ENCODE measurements at places on chromosomes 13 and 19. TPM values are rescaled to one million over a fixed set of nuclear protein-coding genes. Genes with fewer than 3 reads are reported as not detected.

The TMPRSS9 gene
- total RNA-seq = not detected

The RFPL4AL1 gene
- total RNA-seq = not detected

The IZUMO2 gene
- total RNA-seq = not detected

The CLDN10 gene
- total RNA-seq = not detected

The CYP2F1 gene
- not detected for total RNA-seq

The SLC6A16 gene
- total RNA-seq = 0.09 TPM

The IQCN gene
- total RNA-seq = 0.63 TPM

The ESD gene
- 93.3 TPM for total RNA-seq

The ZSCAN22 gene
- 2.9 TPM for total RNA-seq

The KCNN4 gene
- total RNA-seq = 3.3 TPM

The FGF21 gene
- total RNA-seq = not detected

The HCN2 gene
- 1.5 TPM for total RNA-seq

The ING1 gene
- total RNA-seq = 19.3 TPM

The MEIS3 gene
- 21.4 TPM for total RNA-seq

The CRLF1 gene
- 110 TPM for total RNA-seq

The TEX101 gene
- not detected for total RNA-seq

The CPB2 gene
- total RNA-seq = not detected

The NOVA2 gene
- under 0.01 TPM for total RNA-seq

The KLHL26 gene
- 5.5 TPM for total RNA-seq

The DCLK1 gene
- 2.8 TPM for total RNA-seq

The TRPC4 gene
- total RNA-seq = 0.09 TPM

The LILRA1 gene
- total RNA-seq = not detected

The COL4A1 gene
- total RNA-seq = 20.3 TPM

The SIGLEC10 gene
- not detected for total RNA-seq

The PDE4C gene
- 2.9 TPM for total RNA-seq

The ZNF30 gene
- total RNA-seq = 3.1 TPM

The NLRP4 gene
- not detected for total RNA-seq

The PGLYRP1 gene
- total RNA-seq = not detected

Measured in bronchial smooth muscle cell (primary cell).